ENCODE measurements at places on chromosomes 12 and 14. TPM values are rescaled to one million over a fixed set of nuclear protein-coding genes. Genes with fewer than 3 reads are reported as not detected.

Gene ANAPC5
- total RNA-seq, result 89.8 TPM

Gene OSBPL8
- total RNA-seq, result 26.9 TPM

Gene PPHLN1
- 43.7 TPM for total RNA-seq

Gene CMKLR1
- total RNA-seq, result 10.8 TPM

Gene LTBP2
- 3.0 TPM for total RNA-seq

Gene NPFF
- total RNA-seq, result not detected
